ENCODE measurements at places on chromosomes 2 and 18.

GRCh38 chr2:105787376-105788318, 42.9 kb downstream of the NCK2 start:
- DNase-seq, result no peak

DNA sequence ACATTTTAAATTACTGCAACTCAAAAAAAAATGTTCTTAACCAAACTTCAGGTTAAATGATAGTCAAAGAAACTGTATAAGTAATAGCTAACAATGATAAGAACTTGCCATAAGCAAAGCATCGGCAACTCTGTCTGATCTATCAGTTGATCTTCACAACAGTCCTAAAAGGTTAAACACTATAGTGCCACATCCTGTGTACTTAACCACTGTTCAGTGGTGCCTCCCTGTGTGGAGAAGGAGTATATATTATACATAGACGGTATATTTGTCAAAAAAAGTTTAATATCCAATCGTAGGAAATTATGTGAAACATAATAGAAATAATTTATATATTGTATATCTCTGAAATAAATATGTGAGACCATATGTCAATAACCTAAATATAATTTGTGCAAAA, 13.0 kb downstream of the DTNA start:
- no peak for DNase-seq

DNA sequence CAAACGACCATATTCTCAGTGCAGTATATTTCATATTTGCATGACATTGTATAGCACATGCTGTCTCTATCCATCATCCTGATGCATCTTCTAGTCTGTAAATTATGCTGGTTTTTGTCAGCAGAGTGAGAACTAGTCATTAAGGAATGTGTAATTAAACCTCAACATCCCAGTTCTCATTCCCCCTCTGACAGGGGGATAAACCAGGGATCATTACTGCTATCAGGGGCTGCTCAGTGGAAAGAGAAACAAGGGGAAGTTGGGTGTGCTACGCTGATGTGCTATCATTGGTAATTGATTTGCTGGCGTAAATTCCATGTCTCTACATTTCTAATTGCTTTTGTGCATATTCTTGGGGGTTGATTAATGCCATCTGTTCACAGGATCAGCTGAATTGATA, 7.7 kb downstream of the CNTNAP5 start:
- no peak for DNase-seq

GRCh38 chr2:51628917-51629316, 597.0 kb upstream of the NRXN1 start:
- no peak for DNase-seq

- DNase-seq, result no peak
Observed at GRCh38 chr2:8357738-8358518, 323.9 kb upstream of the ID2 start.

- no peak for DNase-seq
Observed at GRCh38 chr2:200026332-200027230, 71.2 kb downstream of the MAIP1 start.

- no peak for DNase-seq
Observed at GRCh38 chr2:212905640-212906201, 245.7 kb downstream of the IKZF2 start.

GRCh38 chr2:20444101-20444992, 2.5 kb upstream of the RHOB start:
- no peak for DNase-seq

- no peak for DNase-seq
Observed at GRCh38 chr18:46387441-46388131, 269.4 kb downstream of the LOXHD1 start.

DNA sequence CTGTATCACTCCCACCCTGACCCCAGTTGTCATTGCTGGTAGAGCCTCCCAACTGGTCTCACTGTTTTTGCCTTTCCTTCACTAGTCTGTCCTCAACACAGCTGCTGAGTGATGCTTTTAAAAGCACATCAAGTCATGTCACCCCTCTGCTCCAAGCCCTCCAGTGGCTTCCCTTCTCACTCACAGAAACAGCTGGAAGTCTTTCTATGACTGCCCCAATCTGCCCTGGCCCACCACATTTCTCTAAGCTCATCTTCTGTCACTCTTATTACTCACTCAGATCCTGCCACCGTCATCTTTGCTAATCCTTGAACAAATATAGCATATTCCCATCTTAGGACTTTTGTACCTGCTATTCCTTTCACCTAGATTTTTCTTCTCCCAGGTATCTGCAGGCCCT, 242.6 kb upstream of the RBBP8 start:
- DNase-seq, result no peak

GRCh38 chr2:160051371-160051800, 11.0 kb downstream of the PLA2R1 start:
- DNase-seq, result no peak

DNA sequence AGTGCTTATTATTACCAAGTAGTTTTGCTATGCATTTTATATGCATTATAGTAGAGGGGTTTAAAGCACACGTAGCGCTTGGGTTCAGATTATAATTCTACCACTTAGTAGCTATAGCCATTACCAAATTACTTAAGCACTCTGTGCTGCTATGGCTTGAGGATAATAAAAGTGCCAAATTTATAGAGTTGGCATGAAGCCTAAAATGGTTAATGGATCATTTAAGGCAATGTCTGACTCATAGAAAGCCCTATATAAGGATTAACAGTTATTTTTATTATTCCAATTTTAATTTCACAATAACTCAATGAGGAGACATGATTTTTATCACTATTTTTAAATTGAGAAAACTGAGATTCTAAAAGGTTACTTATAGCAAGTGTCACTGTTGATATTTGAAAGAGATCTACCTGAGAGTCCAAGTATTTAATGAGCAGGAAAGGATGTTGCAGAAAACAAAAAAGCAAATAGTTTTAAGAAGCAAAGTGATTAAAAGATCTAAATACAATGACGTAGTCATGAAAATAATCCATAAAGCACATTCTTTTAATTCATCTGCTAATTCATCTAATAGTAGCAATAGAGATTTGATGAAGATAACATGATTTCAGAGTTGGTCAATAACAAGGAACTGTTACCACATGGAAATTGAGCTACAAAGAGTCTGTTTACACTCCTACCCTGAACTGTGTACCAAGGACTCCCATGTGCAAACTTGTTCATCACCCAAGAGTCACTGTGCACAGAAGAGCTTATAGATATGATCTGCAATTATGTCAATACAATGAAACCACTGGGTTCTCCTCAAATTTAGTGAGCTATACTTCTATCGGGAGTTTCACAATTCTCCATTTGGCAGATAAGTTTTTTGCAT, 78.8 kb upstream of the DTNA start:
- no peak for DNase-seq

DNA sequence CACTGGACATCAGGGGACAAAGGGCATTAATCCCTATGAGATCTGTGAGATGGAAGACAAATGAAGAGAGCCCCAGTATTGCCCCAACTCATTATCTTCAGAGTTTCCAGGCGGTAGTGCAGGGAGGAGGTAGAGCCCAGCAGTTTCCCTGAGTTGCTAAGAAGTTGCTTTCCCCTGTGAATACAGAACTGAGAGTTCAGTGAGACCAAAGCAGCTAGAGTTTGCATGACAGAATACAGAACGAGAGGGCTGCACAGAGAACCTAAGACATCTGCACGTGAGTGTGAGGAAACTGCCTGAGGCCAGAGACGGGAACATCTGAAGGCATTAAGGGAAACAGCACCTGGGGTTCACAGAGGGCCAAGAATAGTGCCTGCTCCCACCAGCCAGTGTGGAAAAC, 18.1 kb upstream of the PGAP1 start:
- DNase-seq, result no peak

DNA sequence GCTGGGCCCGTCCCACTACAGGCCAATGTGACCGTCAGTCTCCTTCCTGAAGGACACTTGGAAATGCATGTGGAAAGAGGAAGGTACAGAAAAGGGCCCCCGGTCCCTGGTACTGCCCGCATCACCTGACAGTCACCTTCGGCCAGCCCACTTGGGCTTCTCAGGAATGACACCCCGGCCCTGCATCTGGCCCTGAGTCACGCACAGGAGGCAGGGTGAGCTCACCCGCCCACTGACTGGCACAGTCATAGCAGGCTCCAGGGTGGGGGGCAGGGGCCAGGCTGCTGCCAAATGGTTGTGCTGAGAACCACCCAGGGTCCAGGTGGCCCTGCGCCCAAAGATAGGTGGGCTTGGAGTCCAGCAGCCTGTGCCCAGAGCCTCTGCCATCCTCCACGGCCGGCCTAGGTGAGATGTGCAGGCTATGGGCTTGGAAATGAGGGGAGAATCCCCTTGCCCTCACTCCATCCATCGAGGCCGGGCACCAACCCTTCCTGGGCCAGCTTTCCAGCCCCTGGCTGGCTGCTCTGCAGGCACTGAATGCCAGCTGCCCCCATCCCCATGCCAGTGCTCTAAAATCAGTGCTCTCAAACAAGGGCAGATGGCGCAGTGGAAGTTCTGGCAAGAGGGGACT, 14.1 kb downstream of the EMX1 start:
- no peak for DNase-seq

- no peak for DNase-seq
Observed at GRCh38 chr2:233462202-233462785, 104.3 kb downstream of the USP40 start.

DNA sequence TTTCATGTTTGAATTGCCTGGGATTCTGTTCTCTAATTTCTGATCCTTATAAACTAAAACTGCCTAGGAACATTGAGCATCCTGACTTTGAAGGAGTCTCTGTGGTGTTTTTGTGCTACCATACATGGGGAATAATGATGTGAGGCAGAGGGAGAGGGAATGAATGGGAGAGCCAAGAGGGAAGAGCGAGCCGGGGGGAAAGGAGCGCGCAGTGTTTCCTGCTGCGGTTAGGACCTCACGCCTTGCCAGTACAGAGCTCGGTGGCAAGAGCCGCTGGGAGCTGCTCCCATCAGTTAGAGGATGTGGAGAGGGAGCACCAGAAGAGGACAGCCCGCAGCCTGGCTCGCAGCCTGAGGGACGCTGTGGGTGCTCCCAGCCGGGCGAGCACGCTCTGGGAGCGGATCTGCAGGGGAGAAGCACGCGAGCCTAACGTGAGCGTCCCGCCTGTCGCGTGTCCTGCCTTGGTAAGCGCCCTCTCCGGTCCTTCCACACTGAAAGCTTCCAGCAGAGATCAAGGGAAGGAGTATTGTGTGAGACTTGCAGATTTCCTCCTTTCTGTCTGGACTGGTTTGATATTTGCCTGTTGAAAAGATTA, 114.7 kb downstream of the FAM210A start:
- peak; percentile 11 for DNase-seq

DNA sequence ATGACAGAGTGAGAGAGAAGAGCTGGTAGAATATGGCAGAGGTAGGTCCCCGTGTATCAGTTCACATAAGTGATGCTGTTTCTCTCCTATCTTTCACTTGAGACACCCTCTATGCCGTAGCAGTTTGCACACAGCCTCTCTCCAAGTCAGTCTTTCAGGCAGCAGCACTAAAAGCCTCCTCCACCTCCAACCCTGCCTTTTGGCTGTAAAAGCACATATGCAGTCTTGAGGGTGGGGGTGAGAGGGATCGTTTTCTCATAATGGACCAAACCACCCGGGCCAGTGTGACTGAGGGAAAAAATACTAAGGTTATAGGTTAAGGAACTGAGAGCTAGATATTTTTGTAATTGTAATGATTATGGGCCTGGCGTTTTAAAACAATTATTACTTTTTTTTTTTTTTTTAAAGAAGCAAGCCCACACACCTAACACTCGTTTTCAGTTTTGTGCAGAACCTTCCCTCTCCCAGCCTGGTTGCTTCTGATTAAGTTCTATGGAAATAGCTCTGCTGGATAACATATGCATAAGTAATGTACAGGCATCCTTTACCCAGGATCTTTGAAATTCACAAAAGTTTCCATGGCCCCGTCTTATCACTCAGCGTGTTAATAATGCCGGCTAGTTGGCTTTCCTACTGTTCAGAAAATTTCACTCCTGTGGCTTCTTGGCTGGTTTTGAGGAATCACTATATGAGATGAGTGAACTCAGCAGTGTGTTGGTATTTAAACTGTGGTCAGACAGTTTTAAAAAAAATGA, 112.2 kb upstream of the MEIS1 start:
- no peak for DNase-seq

DNA sequence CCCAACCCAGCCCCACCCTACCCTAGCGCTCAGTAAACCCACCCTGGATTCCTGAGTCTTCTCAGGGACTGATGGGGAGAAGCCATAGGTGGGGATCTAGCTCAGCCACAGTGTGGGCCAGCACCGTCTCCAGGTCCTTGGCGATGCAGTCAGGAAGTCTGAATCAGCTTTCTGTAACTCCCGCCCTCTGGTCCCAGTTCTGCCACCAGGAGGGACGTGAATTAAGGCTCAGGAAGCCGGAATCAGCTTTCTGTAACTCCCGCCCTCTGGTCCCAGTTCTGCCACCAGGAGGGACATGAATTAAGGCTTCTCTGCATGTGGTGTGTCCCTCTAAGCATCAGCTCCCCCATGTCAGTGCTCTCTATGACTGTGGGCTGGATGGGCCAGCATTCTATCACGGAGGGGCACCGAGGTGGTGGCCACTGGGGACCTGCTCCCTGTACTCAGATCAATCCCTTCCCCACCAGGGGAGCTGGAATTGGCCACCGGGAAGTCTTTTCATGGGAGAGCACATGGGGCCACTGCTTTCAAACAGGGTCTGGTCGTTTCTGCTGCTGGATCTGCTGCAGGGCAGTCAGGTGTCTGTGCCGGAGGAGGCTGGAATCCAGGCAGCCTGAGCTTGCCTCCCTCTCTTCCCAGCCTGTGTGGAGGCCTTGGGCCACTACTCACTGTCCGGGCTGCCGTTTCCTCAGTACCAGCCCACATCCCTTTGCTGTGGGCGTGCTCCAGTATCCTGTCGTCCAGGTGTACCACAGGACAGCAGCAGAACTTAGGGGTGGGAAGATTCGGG, 24.7 kb downstream of the ASB18 start:
- no peak for DNase-seq

DNA sequence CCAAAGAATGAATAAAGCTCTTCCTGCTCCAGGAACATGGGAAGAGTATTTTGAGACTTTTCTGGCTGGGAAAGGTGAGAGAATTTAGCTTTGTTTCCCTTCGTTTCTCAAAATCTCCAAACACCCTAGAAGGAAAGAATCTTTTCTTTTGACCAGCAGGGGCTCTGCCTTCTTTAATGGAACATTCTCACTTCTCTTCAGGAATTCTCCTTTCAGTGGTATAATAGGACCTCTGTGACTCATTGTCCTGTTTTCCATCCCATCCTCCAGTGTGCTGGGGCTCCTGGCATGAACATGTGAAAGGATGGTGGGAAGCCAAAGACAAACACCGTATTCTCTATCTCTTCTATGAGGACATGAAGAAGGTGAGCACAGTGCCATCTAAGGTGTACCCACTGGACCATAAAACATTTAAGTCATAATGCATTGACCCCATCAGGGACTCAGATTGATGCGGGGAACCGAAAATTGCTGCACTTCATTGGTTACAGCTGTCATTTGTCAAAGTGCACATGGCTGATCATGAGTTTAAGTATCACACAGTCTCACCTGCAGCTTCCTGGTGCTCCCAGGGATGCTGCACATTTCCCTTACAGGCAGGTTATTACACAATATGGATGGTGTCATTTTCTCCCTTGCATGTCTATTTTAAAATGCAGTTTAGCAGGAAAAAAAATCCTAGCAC, 5.5 kb downstream of the SULT1C4 start:
- no peak for DNase-seq

DNA sequence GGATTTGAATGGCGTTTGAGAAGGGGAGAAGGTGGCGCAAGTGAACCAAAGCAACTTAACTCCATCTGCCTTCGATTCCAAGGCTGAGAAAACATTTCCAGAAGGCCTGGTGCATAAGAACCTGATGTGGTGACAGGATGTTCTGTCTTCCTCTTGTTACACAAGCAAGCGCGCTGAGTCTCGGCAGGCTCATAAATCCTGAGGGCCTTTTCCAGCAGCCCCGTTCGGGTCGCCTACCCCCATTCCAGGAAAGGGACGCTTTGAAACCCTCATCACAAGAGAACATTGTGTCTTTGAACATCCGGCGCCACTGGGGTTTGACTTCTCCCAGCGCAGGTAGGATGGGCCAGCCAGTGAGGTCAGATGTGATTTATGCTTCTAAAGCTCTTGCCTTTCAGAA, 403.5 kb downstream of the SETBP1 start:
- DNase-seq, result no peak
